Epithelial cell of proximal tubule (primary cell): ENCODE measurements at places on chromosomes 11 and 22.

DNA sequence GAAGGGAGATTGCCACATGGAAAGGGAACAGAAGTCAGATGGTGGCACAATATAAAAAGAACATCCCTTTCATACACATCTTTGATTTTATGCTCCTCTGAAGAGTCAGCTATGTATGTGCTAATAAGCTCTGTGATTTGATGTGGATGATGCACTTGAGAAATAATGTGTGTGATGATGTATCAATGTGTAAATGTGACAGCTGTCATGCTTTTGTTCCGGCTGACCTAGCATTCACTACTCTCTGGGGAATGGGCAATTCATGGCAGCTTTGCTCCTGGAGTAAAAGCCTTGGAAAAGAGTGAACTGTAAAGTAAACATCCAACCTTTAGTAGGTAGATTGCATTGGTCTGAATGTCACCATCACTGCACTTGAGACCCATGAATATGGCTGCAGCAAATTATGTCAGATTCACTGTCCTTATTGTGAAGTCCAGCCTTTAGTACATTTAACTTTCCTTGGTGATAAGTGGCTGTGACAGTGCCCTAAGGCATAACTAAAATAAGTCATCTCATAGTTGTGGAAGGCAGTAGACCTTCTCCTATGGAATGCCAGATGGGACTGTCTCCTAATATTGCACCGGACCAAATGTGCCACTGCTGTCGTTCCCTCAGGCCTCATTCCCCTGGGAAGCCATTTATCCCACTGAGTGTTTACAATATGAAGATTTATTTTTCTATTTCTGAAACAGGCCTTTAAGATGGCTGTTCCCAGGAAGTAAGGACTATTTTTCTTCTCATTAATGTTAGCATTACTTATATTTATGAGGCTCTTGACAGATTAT lies 178.2 kb upstream of the CCDC90B start:
- DNase-seq, result no peak

GRCh38 chr22:20032407-20032991 lies 11.6 kb downstream of the TANGO2 start:
- no peak for DNase-seq

GRCh38 chr11:74397501-74398243 lies 561 bp downstream of the PGM2L1 start:
- no peak for DNase-seq

DNA sequence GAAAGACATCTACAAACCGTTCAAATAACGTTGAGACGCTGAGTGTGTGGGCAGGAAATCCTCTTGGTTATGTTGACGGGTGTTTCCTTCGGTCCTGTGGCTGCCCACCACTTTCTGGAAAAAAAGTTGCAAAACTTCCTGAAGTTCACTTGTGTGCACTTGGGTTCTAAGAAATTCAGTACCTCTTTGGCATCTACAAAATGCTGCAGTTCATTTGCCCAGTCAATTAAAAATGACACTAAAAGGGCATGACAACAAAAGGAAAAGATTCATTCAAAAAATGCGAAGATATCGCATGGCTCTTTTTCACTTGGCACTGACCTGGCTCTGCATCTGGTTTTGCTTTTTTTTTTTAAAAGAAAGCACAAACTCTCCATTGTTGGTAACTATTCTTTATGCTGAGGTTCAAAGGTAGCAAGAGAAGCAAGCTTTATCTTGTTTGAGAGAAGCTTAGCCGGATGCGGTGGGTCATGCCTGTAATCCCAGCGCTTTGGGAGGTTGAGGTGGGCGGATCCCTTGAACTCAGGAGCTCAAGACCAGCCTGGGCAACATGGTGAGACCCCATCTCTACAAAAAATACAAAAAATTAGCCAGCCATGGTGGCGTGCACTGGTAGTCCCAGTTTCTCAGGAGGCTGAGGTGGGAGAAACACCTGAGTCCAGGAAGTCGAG lies 10.6 kb upstream of the XBP1 start:
- no peak for DNase-seq

GRCh38 chr11:9651899-9652748 lies 11.8 kb upstream of the SWAP70 start:
- DNase-seq, result no peak

DNA sequence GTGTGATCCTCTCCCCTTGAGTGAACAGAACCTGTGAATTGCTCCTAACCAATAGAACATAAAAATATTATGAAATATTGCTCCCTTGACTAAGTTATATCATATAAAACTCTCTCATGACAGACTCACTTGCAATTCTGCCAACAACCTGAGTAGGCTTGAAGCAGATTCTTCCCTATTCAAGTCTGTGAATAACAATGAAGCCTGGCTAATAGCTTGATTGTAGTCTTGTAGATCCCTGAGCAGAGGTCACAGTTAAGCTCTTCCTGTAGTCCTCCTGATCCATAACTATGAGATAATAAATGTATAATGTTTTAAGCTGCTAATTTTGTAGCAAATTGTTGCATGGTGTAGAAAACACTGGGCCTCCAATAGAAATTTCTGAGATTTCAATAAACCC lies 540.1 kb upstream of the TENM4 start:
- no peak for DNase-seq

DNA sequence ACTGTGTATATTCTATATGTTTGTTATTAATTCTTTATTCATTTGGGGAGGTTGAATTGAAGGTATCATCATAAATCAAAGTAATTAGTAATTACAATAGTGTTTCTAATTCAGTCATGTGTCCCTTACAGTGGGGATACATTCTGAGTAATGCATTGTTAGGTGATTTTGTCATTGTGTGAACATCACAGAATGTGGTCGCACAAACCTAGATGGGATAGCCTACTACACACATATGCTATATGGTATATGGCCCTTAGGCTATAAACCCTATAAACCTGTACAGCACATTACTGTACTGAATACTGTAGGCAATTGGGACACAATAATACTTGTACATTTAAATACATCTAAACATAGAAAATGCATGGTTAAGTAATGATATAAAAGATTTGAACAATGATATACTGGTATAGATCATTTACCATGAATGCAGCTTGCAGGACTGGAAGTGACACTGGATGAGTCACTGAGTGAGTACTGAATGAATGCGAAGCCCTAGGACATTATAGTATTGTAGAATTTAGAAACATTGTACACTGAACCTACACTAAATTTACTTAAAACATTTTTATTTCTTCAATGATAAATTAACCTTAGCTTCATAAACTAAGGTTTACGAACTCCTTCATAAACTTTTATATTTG lies 936.2 kb upstream of the CHORDC1 start:
- DNase-seq, result no peak

DNA sequence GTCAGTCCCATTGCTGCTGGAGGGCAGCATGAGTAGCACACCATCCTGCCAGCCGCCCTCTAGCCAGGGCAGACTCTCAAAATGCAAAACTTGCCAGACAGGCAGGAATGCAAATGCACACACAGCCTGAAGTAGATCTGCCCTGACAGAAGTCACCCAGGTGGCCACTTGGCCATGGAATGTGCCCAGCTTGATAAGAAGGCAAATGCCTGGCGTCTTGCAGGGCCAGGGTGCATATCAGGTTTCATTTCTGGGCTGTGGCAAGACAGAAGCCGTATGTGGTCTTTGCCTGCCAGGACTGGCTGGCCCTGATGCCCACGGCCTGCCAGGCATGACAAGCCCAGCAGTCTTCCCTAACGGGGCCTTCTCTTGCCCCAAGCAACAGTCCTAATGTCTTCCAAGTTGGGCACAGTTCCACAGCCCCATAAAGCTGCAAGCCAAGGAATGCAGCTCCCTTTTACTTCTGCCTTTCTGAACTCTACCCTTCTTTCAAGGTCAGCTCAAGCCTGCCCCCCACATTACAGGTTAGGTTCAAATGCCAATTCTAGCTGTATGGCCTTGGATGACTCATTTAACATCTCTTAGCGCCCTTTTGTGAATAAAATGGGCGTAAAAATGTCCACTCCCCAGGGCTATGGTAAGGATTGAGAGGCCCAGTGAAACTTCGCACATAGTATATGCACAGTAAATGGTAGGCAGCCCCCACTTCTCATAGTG lies 29.7 kb downstream of the POU2AF3 start:
- no peak for DNase-seq

GRCh38 chr11:34748036-34748435 lies 127.1 kb downstream of the EHF start:
- no peak for DNase-seq

DNA sequence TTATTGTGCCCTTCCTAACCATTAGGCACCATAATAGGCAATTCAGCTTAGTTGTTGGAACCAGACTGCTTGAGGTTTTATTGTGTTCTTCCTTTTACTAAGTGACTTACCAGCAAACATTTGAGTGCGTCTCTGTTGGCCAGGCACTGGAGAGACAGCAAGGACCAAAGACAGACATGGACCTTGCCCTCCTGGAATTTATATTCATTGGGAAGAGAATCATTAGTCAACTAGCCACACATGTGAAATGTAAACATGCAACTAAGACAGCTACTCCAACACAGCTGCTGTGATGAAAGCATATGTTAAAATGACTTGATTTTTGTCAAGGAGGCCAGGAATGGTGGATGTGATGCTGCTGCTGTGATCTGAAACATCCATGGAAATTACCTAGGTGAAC lies 106.4 kb downstream of the TRAF6 start:
- DNase-seq, result no peak

DNA sequence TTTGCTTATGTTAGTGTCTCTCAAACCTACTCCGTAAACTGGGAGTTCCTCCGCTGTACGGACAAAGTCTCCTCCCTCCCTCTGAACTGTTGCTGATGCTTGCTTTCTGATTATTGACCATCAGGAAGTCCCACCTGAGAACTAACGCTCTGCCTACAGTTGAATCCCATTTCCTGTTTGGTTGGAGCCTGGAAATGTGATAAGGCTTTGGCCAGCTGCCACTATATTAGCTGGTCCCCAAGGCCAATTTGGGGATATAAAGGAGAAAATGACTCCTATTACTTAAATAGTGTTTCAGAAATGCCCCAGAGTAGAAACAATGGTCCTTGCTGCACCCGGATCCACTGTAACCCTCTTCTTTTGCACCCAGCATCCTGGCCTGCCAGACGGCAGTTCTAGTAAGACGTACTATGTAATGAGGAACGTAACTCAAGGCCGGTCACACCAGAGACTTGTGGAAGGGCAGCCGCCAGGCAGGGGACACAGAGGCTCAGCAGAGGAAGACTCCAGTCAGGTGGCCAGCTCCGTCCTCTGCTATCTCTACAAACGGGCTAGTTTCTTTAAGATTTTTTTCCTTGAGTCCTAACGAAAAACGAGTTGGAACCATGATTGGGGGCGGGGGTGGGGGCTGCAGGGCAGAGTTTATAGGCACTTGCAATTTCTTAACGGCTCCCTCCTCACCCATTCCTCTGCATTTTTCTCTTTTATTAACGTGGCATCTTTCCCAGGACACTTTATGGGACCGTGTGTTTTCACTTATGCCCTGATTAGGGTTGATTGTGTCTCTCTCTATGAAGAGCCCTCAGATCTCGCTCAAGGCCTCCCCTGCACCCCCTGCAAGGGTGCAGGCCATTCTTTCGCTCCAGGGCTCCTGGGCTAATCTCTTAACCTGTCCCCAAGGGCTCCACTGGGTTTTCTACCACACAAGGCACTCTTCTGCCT lies 72.8 kb upstream of the CDON start:
- no peak for DNase-seq

DNA sequence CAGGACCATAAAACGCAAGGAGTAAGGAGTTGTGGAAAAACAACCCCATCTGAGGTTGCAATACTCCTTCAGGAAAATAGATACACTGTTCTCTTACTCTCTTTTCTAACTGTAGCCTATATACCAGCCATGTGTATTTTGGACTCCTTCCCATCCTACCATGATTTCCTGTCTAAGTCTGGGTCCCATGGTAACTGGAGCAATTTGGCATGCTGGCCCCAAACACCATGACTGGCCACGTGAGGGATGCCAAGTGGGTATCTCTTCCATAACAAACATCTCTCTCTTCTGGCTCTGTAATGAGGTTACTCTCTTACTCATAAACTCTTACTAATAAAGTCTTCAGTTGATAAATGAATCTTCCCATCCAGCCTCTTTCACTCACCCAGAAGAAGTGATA lies 26.5 kb downstream of the ABTB2 start:
- no peak for DNase-seq

DNA sequence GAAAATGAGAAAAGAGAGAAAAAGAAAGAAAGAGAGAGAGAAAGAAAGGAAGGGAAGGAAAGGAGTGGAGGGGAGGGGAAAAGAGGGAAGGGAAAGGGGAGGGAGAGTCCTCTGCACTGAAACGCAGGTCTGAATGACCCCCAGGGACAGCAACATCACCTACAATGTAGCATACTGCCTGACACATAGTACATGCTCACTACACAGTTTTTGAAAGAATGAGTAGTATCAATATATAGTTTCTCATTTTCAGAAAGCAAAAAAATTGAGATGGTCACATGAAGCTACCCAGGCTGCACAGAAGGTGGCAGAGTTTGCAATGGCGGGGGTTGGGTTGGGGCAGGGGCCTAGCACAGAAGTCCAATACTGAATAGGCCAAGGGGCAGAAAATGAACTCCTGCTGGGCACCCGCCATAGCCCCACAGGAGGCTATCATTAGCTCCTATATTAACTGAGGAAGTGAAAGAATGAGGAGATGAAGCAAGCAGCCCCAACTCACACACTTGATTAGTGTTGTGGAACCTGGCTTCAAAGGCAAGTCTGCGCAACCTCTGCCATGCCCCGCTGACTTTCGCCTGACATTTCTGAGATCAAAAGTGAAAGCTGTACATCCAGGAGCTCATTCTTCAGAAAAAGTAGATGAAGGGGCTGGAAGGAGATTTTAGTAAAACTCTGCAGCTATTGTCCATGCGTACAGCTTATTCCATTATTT lies 241.2 kb upstream of the SYN3 start:
- DNase-seq, result peak; percentile 68

DNA sequence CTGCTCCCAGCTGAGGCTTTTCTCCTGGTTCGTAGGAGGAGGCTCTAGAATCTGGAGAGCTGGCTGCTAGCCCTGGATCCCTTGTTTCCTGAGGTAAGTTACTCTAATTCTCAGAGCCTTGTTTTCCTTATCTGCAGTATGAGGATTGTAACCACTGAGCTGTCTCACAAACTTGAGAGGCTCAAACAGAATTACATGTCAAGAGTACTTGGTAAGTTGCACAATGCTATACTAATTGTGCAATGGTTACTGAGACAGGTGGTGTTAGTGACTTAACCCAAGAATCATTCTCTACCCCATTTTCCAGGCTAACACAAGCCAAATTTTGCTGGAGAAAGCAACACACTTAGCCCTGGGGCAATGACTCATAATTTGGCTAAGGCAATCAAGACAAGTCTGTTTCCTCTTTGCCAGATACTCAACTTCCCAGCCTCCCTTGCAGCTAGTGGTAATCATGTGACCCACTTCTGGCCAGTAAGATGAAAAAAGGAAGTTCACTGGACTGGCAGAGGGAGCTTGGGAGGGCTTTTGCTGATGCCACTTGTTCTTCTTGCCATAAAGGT lies 348.0 kb downstream of the TENM4 start:
- DNase-seq, result peak; percentile 100

GRCh38 chr11:95487391-95487790 lies 256.4 kb upstream of the SESN3 start:
- DNase-seq, result peak; percentile 91

GRCh38 chr11:72673284-72673942 lies 809 bp downstream of the PDE2A start:
- no peak for DNase-seq

- DNase-seq, result no peak
These were observed 17.5 kb downstream of the WT1 start for GRCh38 chr11:32417806-32418205.
